ENCODE measurements at places on chromosomes 6 and 20.

- DNase-seq, result no peak
Observed at GRCh38 chr20:25017257-25017803, 24.8 kb upstream of the APMAP start.

DNA sequence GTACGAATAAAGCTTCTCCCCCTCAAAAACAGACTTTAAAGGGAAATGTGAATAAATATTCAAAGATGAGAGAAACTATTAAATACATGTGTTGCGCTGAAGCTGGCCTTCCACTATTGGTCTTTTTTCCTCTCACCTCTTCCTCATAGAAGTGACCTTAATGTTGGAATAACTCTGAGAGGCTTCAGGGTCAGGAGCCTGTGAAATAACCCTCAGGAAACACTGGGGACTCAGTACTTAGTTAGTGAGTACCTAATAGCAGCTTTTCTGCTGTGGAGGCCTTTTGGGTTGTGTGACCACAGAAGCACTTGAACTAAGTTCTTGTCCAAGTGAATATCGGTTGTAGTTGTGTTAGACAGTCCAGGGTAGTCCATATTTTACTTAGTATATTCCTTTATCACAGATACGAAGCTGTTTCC is 799 bp upstream of the SHPRH start:
- no peak for DNase-seq

- no peak for DNase-seq
Observed at GRCh38 chr6:63790334-63790733, 154.7 kb downstream of the PHF3 start.

- no peak for DNase-seq
Observed at GRCh38 chr6:111938710-111939109, 65.5 kb upstream of the FYN start.

GRCh38 chr6:56977192-56977591 is 22.3 kb downstream of the BEND6 start:
- no peak for DNase-seq

- no peak for DNase-seq
Observed at GRCh38 chr6:34772940-34773339, 15.6 kb downstream of the SNRPC start.

- DNase-seq, result no peak
Observed at GRCh38 chr6:24646771-24647170, 780 bp upstream of the KIAA0319 start.

GRCh38 chr6:106599440-106599839 is 29.9 kb downstream of the RTN4IP1 start:
- DNase-seq, result no peak

DNA sequence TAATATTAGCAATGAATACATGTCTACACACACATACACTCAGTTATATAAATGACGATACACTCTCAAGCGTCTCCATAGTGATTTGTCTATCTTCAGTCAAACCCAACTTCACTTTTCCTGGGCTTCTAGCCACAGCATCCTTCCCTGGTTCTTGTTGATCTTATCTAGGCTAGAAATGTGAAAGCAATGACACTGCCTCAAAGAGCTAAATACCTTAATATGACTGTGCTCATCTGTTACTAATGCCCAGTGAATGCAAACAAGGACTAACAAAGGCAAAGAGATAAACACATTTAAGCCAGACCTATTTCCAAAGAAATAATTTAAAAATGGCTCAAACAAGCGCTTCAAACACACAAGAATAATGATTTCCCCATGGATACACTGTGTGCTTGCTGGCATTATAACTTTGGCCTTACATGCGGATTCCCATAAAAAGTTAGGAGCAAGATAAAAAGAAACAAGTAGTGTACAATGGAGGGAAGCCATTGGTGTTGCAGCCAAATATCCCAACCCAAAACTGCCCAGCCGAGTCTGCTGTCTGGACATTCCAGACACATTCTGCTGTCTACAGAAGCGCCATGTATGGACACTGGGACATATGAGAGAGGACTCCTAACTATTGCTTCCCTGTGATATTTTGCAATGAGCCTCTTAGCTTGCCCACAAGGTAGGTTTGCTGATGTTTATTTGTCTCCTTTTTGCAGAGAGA is 19.5 kb upstream of the DAAM2 start:
- no peak for DNase-seq

DNA sequence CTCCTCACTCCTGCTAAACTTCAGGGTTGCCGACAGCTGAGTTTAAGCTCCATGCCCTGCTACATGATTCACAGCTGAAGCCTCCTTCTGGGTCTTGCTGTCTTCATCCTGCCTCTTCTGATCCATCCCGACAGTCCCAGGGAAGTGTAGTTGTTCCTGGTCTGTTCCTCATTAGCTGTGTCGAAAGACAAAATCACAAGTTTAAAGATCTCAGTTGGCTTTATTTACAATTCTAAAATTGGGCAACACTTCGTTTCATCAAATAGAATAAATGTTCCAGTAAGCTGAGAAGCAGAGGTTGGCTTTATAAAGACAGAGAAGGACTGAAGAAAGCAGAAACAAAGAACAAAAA is 4.1 kb upstream of the SLC2A10 start:
- no peak for DNase-seq

- DNase-seq, result peak; percentile 24
Observed at GRCh38 chr20:46118481-46119020, 437 bp downstream of the CD40 start.

- DNase-seq, result no peak
Observed at GRCh38 chr20:3794701-3795420, 1.2 kb upstream of the CDC25B start.

DNA sequence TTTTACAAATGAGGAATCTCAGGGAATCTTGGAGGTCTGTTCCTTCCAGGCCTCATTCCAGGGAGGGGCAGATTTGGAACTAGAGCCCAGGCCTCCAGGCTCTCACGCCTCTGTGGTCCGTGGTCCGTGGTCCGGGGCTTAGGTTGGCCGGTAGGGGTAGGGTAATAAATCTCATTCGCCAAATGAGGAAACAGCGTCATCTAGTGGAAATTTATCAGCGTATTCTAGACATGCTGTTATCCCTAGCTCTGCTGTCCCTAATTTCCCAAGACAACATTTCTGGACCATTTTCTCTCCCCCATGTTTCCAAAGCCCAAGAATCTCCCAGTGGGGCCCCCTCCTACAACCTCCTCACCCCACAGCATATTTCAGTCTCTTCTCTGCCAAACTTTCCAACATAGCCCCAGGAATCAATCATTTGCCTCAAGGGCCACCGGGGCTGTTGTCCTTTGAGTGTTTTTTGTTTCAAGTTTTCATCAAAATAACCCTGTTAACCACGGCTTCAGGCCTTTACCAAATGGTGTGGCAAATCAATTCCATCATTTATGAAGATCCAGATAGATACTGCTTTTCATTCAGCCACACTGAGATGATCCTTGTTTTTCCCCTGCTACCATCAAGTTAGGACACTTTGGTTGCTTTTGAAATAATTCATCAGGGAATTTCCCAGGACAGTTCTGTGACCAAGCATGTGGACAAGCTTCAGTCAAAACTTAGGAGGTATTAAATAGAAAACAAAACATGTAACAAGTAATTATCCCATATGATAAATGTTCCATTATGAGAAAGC is 126.8 kb downstream of the ALDH8A1 start:
- peak; percentile 29 for DNase-seq

DNA sequence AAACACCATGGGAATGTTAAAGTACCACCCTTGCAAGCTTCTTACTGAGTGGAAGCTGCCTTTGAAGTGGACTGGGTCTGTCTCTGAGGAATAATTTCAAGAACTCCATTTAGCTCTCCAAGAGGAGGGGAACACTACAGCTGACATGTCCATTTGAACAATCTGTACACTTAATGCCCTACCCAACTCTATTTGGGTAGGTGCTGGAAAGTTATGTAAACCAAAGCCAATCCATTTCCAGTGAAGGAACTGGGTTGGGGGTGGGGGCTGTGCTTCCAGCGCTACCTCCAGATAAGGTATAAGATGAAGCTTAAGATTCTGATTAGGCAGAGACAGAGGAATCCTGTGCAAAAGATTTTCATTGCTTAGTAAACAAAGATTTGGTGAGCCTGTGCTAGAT is 122.0 kb downstream of the TCP11 start:
- DNase-seq, result no peak

DNA sequence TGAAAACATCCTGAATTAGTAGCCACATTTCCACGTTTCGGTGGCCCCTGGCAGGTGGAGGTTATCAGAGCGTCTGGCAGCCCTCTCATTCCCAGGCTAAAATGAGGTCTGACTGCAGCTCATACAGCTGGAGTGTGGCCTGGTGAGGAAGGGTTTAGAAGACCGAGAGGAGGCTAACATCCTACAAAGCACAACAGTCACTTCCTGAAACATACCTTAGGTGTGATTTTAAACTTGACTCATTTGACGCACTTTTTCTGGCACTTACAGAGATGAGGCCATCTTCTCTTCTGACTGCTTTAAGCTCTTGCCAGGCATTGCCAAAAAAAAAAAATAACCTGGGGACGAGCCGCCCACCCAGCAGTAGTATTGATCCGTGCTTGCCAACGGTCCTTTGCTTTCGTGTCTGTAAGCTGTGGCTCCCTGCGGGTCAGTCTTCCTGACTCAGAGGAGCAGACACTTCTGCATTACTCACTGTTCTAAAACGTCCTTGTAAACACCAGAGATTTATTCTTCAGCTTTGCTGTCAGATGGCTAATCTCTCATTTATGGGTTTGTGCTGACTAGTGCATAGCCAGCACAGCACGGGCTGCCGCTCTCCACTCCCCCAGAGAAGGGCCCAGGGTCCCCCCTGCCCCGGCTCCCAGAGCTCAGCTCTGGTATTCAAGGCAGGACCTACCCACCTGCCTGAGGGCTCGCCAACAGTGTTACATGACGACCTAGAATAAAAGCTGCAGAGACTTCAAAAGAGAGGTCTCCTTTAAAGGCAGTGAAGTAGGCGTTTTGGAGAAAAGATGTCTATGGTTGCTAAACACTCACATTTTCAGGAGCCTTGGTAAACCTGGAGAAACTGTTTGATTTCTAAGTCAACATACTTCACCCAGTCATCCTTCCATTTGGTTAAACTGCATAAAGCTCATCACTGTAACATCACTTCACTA is 78.5 kb upstream of the FRMD1 start:
- DNase-seq, result no peak

DNA sequence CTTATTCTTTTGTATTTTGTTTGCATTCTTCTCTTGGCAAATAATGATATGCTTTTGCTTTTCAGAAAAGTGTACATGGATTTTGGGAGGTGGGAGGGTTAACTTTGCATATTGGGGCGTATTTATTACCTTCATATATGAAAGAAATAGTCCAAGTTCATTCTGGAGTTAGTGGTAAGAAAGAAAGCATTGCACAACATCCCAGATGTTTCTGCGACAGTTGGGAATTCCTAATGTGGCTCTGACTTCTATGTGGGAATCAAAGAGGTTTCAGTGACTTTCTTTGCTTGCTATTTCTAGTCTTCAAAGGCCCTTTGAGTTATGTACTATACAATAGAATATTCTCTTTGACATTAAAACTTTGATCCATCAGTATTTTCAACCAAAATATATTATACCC is 78.1 kb downstream of the MMUT start:
- DNase-seq, result no peak

GRCh38 chr6:11778648-11779328 is at the start of gene ADTRP:
Gene ADTRP, minus strand, starts transcription at chr6:11778803. Its CDS starts 44 bp downstream, at chr6:11778759.
- DNase-seq, result no peak

DNA sequence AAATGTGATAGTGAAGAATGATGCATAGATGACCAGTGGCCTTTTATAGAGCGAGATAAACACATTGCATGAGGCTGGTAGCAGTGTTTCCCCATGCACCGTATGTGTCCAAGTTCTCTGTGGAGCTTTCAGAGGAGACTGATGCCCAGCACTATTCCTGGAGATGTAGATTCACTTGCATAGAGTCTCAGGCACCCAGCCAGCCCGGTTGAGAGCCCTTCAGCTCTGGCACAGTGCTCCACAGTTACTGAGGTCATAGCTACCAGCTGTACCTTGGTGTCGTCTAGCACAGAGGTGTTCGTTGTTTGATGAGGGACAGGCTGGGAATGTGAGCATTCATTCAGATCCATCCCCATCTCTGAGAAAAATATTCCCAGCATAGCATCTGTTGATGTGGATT is 328.9 kb downstream of the FARS2 start:
- DNase-seq, result no peak

GRCh38 chr6:111150577-111150976 is 63.3 kb downstream of the SLC16A10 start:
- no peak for DNase-seq

DNA sequence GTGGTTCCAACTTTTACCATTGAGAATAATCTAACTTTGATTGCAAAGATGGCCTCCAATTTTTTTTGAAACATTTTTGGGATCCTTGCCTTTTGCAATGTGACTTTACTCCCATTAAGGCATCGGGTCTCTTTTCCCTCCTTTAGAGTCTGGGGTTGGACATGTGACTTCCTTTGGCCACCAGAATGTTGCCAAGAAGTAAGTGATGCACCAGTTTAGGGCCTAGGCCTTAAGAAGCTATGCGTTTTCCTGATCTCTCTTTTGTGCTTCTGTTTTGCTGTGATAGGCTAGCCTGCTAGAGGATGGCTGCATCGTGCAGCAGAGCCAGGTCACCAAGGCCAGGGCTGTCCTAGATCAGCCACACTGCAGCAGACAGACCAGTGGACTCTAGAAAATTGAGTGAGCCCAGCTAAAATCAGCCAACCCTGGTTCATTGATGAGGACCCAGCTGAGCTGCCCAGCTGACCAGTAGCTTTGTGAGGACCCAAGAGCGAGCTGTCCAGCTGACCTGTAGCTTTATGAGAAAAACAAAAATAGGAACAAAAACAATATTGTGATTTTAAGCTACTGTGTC is 594.0 kb upstream of the JAG1 start:
- no peak for DNase-seq

DNA sequence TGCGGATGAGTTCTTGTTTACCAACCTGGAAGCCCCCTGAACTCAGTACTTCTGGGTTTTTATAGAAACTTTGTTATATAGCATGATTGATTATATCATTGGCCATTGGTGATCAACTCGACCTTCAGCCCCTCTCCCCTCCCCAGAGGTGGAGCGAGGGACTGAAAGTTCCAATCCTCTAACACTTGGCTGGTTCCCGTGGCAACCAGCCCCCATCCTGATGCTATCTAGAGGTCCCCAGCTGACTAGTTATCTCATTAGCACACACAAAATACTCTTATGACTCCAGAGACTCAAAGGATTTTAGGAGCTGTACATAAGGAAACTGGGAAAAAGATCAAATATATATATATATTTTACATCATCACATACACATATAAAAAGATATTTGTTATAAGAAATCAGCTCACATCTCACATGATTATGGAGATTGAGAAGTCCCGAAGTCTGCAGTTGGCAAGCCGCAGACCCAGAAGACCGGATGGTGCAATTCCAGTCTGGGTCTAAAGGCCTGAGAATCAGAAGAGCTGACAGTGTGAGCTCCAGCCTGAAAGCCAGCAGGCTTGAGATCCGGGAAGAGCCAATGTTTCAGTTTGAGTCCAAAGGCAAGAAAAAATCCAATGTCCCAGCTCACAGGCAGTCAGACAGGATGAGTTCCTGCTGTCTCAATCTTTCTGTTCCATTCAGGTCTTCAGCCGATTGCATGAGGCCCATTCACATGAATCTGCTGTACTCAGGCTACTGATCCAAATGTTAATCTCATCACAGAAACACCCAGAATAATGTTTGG is 179.3 kb upstream of the DTNBP1 start:
- no peak for DNase-seq

DNA sequence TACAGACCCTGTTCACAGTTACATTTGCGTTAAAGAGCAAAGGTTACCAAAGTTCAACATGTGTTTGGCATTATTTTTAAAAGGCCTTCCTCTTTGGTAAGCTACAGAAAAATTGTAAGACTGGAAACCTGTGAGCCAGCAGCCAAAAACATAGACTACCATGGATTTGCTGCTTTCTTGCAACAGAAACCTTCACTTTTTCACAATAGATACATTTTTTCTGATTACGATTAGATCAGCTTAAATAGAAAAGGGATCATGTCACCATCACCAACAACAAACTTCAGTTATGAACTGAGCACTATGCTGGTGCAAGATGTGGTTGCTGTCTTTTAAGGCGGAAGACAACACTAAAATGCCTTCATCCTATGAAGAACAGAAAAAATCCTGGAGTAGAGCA is 112.3 kb upstream of the MARCKS start:
- DNase-seq, result no peak

All from activated CD4-positive, alpha-beta memory T cell treated with anti-CD3 and anti-CD28 coated beads for 36 hours (primary cell).